ENCODE measurements at places on chromosomes 12 and 14.

- no peak for DNase-seq
These were observed 1.7 kb downstream of the ARHGAP9 start for GRCh38 chr12:57477710-57478681.

GRCh38 chr12:108712165-108712924 lies 19.0 kb downstream of the CORO1C start:
- no peak for DNase-seq

GRCh38 chr12:113461666-113462065 lies 10.0 kb downstream of the LHX5 start:
- no peak for DNase-seq

DNA sequence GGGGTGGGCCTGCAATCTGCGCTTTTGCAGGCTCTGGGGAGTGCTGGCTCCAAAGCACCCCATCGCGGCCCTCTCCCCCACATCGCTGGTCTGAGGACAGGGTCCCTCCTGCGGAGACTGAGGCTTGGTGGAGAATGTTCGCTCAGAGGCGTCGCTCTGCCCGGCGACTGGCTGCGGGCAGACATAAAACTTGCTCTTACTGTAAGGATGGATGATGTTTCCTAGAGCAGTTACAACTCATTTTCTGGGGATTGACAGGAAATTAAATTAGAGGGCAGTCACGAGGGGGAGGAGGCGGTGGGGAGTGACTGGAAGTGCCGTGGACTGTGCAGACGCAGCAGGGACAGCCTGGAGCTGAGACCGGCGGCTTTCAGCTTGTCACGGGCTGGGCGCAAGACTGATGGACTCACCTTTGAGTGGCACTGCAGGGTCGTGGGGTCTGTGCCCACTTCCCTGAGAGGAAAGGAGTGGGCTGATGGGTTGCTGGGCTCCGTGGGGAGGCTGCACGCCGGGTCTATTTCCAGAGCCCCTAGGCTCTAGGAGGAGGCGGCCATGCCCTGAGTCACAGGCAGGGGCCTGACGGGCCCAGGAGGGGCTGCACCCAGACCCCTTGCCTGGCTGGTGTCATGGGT lies 32.8 kb downstream of the NOC4L start:
- DNase-seq, result no peak

DNA sequence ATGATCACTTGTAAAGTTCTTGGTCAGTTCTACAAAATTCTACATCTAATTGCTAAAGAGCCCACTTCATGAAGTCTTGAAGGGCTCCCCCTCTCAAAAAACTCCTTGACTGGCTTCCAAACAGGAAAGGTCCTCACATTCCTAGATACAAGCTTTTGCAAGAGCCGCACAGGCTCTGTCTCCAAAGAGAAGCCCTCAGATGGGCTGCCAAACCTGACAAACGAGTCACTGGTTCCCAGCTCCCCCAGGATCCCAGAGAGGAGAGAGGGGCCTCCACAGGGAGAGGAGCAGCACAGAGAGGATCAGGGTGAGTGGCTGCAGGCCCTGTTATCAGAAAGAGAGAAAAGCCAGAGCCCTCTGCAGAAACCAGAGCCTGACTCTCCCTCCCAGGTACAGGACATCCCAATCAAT lies 5.8 kb downstream of the NID2 start:
- DNase-seq, result no peak

DNA sequence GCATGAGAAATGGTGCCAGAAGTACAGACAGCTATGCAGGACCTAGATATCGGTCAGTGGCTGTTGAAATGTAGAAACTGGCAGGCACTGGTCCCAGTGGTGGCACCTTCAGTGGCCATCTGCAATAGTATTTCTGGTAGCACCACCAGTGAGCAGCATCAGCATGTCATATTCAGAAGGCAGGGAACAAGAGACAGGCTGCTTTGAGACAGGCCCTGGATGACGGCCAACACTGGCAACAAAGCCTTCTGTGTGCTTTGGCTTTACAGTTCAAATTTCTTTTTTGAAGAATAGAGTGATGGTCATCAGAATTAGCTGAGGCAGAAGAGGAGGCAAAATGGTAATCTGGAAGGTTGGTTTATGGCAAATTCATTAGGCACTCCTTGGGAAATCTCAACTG lies 273.4 kb upstream of the SLC16A7 start:
- no peak for DNase-seq

DNA sequence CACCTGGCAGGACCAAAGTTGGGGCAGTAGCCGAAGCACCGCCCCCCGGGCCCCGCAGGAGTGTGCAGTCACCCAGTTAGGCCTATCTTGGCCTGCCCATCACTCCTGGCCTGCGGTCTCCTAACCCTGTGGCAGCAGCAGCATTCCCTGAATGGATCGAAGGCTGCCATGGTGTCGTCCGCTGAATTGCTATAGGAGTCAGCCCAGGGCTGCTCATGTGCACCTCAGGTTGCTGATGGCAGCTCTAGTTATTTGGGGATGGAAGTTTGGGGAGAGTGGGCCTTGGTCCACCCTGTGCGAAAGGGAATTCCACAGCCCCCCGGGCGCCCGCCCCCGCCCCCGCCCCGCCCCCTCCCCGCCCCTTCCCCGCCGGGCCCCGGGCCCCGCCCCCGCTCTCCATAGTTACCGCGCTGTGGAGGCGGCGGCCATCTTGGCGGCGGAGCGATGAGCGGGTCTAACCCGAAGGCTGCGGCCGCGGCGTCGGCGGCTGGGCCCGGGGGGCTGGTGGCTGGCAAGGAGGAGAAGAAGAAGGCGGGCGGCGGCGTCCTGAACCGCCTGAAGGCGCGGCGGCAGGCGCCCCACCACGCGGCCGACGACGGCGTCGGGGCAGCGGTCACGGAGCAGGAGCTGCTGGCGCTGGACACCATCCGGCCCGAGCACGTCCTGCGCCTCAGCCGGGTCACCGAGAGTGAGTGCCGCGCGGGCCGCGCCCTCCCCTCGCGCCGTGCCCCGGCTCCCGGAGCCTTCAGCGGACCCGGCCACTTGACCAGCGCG lies at the start of gene UNC119B:
UNC119B (plus strand) TSS at position 428 of the 774 bp plus-strand sequence; CDS start at position 445, 17 bp downstream.
- no peak for DNase-seq

DNA sequence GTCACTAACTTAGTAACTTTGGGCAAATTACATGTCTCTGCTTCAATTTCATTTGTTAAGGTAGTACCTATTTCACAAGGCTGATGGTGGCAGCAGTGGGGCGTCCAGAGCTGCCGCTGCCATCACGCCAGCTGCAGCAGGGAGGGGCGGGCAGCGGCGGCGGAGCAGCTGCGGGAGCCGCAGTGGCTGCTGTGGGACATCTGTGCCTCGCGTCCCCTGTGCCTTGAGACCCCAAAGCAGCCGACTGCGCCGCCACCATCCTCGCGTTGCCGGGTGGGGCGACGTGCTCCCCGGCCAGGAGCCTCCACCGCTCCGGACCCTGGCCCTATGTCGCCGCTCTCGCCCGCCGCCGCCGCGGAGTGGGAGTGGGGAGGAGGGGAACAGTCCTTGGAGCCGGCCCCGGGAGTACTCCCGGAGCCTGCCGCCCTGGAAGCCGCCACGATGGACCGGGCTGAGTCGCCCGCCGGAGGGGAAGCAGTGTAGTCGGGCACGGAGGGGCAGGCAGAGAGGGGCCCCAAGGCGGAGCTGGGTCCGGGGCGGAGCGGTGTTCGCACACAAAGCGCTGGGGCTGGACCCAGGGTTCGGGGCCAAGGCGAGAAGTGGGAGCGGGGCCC lies 51.4 kb downstream of the A2M start:
- no peak for DNase-seq
